ENCODE measurements at places on chromosomes 7 and 10.

- no peak for DNase-seq
These were observed 202.1 kb downstream of the COBL start for GRCh38 chr7:51114501-51114900.

- no peak for DNase-seq
These were observed 241.5 kb downstream of the AUTS2 start for GRCh38 chr7:69839782-69840181.

GRCh38 chr10:61805091-61805490, 96.4 kb upstream of the ARID5B start:
- DNase-seq = no peak

GRCh38 chr10:70786799-70787415, 1.7 kb upstream of the TBATA start:
- DNase-seq = no peak

DNA sequence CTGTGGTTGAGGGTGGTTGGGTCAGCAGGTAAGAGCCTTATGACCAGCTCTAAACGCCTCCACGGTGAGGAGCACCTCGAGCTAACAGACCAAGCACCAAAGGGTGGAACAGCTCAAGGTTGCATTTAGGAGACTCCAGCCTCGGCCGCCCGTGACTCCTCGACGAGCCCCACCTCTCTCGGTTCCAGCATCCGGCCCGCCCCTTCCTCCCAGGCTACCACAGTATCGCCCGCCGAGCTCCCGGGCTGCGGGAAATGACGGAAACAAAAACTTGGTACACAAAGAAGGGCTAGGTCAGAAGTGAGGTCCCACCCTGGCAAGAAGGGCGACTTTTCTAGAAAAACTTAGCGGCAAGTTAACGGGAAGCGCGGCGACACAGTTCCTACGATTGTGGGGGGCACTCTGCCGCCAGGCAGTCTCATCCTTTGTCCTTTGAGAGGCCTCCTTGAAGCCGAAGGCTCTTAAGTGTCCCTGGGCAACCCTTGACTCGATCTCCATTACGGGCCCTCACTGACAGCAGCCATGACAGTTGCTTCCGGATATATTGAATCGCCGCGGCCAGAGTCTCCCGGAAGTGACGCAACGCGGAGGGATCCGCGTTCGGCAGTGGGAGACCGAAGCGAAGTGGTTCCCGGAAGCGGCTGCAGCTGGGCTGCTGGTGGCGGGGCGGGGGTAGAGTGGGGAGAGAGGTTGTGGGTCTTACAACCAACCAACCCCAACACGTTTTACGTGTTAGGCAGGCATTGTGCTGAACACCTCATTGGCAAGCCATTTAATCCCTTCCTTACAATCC, 40.2 kb upstream of the ZNF518A start:
- peak; percentile 91 for DNase-seq

- DNase-seq = no peak
These were observed 61.7 kb upstream of the NPTX2 start for GRCh38 chr7:98555403-98555802.

- DNase-seq = no peak
These were observed 58.9 kb downstream of the MPP7 start for GRCh38 chr10:28243923-28244322.

GRCh38 chr7:85714951-85715350, 528.1 kb upstream of the SEMA3D start:
- DNase-seq = no peak

- no peak for DNase-seq
These were observed 129.4 kb downstream of the KAT6B start for GRCh38 chr10:74955796-74956195.

- no peak for DNase-seq
These were observed 211.5 kb downstream of the DGKB start for GRCh38 chr7:14691034-14691433.

- no peak for DNase-seq
These were observed 104.0 kb upstream of the ZEB1 start for GRCh38 chr10:31215052-31215451.

DNA sequence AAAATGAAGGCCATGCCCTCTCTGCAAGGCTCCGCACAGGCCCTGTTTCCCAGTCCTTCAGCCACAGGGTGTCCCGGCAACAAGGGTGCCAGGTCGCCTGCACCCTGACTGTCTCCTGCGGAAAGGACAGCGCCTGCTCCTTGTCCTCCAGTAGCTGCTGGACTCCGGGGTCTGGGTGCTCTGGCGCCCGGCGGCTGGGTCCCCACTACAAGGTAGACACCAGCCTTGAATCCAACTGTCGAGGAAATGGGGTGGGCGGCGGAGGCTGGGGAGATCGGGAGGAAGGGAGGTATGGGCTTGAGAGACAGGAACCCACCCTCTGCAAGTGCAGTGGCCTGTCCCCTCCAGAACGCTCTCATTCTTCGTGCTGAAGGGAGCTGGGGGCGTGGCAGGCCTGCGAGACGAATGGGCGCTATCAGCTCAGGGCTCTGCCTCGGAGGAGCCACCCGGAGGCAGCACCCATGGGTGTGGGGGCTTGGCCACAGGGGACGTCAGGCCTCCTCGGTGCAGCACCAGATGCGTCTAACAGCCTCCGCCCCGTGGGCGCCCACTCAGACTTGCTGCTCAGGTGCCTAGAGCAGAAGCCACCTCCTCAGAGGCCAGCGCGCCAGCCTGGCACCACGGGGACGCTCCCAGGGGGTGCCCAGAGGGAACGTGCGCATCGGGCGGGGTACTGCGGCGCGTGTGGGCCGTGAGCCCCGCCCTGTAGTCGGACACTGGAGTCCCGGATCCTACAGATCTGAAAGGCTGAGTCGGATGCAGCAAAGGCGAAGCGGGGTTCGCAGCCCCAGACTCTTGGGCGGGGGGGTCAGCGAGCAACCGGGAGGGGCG, 15.6 kb downstream of the ADAM8 start:
- no peak for DNase-seq

- no peak for DNase-seq
These were observed 157.0 kb downstream of the ARID5B start for GRCh38 chr10:62058476-62058875.

DNA sequence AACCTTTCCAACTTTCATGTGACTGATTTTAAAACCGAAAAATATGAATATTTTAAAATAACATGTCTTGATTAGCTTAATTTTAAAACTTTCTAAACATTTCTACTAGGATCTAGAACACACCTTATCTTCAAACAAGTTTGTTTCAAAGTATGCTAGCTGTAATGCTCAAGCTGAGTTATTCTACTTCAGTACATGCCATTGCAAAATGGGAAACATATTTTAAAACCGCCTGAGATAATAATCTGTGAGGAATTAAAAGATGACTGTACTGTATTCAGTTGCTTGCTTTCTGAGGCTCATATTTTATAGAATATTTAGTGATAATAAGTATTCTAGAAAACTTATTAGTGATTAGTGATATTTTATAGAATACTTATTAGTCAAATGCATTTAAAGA, 99.6 kb downstream of the LMBR1 start:
- no peak for DNase-seq

GRCh38 chr10:132916956-132917666, 25.3 kb downstream of the CFAP46 start:
- DNase-seq = no peak

- DNase-seq = peak; percentile 74
These were observed 68.9 kb upstream of the NMT2 start for GRCh38 chr10:15237351-15237750.

GRCh38 chr10:34320265-34320664, 494.8 kb downstream of the PARD3 start:
- no peak for DNase-seq

GRCh38 chr10:50422259-50422658, 170.9 kb upstream of the ASAH2 start:
- no peak for DNase-seq

DNA sequence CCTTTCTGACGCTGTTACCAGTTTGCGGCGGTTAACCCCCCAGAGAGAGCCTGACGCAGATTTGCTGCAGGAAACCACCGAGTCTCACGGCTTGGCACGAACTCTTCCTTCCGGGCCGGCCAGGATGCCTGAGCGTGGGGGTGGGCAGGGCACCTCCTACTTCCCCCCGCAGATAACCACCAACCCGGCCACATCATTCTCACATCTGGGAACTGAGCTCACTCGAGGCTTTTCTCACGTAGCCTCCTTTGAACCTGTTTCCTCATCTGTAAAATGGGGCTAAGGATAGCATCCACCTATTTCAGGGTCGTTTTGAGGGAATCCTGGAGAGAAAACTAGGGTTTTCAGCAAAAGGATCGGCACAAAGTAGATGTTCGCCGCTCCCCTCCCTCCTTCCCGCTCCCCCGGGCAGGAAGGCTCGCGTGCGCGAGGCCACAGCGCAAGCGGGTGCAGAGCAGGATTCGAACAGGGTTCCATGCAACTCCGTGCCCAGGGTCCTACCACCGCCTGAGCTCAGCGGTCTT, 23.6 kb downstream of the DDIT4 start:
- peak; percentile 92 for DNase-seq

GRCh38 chr7:135377171-135377570, 132.7 kb downstream of the CNOT4 start:
- no peak for DNase-seq

DNA sequence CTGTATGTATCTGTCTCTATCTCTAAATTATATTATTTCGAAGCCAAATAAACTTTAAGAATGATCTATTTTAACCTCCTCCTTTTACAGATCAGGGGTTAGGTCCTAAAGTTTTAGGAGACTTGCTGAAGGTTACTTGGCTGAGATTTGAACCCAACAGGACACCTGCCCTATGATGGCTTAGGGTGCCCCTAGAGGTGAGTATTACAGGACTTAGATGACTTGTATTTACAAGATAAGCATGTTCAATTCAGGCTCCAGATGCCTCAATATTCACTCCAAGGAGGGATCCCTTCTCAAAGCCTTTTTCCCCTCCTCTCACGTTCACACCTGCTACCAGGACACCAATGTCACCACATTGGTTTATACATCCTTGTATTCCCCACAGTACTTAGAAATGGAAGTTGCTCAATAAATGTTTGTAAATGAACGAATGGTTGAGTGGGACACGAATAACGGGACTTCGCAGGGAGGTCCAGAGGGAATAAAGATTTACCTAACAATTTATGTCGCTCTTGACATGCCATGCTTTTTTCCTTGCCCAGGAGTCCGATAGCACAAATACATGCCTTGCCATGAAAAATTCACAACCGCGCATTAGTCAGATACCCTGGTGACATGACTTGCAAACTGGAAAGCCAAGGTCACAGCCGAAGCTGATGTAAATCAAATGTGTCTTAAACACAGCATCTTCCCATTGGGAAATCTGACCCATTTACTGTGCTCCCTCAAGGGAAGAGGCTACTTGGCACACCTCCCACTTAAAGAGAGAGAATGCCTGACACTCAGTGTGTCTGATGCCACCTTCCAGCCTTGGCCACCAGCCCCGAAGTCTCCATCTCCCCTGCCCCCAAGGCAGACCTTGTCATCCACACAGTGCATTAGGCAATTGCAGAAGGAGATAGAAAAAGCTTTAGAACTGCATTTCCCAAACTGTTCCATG, 872.2 kb upstream of the AUTS2 start:
- no peak for DNase-seq

DNA sequence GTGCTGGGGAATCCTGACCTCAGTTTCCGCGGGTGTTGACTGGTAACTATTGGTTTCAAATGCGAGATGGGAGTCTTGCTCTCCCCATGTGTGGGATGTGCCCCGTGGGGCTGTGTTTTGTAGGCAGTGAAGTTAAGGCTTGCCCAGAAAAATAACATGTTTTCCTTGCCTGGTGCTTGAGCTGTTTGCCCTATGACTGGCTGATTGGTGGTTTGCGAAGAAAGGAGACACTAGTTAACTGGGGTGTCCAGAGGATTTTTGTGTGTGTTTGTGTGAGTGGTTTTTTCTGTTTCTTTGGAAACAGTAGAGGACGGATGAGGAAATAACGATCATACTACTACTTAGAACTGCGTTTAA, 61.9 kb downstream of the CREB5 start:
- DNase-seq = peak; percentile 77

GRCh38 chr7:103944230-103944900, 45.1 kb downstream of the RELN start:
- no peak for DNase-seq

GRCh38 chr10:69994262-69994661, 58.4 kb upstream of the MACROH2A2 start:
- DNase-seq = peak; percentile 18

- no peak for DNase-seq
These were observed 88.1 kb downstream of the XPNPEP1 start for GRCh38 chr10:109835257-109835656.

GRCh38 chr10:33886299-33886698, 551.8 kb upstream of the NRP1 start:
- DNase-seq = no peak

DNA sequence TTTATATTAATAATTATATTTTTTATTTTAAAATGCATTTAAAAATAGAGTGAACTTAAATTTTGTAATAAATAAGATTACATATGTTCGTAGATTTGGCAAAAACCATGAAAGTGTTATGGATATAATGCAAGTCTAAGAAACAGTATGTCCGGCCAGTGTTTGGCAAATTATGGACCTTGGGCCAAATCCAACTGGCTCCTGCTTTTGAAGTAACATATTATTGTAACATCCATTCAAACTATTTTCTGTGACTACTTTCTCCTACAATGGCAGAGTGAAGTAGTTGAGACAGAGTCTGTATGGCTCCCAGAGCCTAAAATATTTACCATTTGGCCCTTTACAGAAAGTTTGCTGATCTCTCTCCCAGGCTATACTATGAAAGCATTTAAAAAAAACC, 38.9 kb downstream of the TMEM229A start:
- no peak for DNase-seq

DNA sequence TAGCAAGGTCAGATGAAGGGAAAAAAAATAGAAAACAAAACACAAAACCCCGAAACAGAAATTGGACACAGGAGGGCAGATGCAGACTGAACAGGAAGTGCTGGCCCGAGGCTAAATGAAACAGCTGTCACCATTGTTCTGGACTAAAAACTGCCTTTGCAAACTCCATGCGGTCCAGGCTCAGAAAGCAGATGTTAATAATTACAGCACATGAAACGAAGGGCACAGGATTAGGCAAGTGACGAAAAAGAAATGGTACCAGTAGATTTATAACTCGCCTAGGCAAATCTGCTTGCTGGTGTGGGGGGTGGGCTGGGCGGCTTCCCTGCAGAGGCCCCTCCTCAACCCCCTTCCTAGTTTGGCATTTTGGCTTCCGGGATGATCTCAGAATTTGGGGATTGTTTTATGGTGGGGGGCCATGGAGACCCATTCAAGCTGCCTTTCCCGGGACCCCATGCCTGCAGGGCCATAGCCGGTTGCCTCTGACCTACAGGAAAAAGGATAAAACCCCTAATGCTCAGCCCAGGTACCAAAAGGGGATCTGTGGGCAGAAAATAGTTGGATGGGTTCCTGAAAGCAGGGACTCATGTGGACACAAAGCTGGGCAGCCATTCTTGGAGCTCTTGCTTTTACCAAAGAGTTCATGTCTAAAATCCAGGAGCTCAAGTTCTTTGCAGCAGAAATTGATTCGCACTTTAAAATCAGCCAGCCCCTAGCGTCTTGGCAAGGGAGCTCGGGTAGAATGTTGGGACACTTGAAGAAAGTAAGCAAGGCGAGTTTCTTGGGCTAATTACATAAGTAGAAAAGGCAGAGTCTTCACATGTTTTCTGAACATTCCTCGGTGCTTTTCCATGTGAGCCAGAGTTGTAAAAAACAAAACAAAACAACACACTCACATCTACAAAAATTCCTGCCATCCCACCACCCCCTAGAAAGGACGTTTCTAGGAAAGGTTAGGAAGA, 39.0 kb upstream of the EMX2 start:
- no peak for DNase-seq

- no peak for DNase-seq
These were observed 19.9 kb upstream of the HERPUD2 start for GRCh38 chr7:35714862-35715261.

All from stromal cell of bone marrow (primary cell).